ENCODE measurements at places on chromosomes 11 and 22.

DNA sequence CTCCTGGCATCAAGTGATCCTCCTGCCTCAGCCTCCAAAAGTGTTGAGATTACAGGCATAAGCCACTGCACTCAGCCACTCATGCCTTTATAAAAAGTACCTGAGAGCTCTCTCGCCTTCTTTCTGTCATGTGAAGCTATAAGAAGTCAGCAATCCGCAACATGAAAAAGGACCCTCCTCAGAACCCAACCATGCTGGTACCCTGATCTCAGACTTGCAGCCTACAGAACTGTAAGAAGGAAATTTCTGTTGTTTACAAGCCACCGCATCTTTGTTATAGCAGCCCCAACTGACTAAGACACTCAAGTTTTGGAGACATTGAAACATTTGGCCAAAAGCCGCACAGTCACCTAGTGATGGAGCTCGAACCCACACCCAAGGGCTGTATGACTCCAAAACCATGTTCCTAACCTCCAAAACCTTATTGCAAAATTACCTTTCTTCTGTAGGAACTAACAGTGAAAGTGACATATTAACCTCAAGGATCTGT is 8.9 kb downstream of the PACSIN2 start:
- no peak for DNase-seq

GRCh38 chr11:93567401-93567895 is 24.3 kb upstream of the SMCO4 start:
- DNase-seq, result peak; percentile 10

- DNase-seq, result no peak
Measured at GRCh38 chr11:61917334-61918109, at the start of gene RAB3IL1. RAB3IL1 (minus strand) TSS chr11:61917566; CDS start chr11:61917367, 199 bp downstream.

DNA sequence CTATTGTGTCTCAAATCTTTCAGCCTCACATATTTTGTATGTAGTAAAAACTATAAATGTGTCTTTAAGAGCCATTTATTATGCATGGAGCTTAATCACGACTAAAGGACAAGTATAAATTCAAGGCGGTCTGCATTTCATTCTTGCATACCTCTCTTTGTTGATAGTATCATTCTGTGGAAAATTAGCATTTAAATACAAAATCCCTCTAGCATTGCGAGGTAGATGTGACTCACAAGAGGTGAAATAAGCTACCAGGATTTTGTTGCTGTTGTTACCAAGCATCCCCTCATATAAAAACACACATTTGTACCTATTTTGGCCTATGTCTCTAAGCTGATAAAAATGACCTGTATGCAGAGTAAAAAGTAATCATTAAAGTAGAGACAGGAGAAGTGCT is 537.4 kb upstream of the LUZP2 start:
- DNase-seq, result no peak

- DNase-seq, result no peak
Measured at GRCh38 chr11:20156876-20157613, 3.2 kb downstream of the DBX1 start.

GRCh38 chr11:115545581-115546210 is 41.5 kb upstream of the CADM1 start:
- DNase-seq, result no peak

GRCh38 chr11:8838248-8838647 is 72.7 kb upstream of the AKIP1 start:
- peak; percentile 59 for DNase-seq

GRCh38 chr22:27283240-27283639 is 518.3 kb downstream of the MN1 start:
- no peak for DNase-seq

DNA sequence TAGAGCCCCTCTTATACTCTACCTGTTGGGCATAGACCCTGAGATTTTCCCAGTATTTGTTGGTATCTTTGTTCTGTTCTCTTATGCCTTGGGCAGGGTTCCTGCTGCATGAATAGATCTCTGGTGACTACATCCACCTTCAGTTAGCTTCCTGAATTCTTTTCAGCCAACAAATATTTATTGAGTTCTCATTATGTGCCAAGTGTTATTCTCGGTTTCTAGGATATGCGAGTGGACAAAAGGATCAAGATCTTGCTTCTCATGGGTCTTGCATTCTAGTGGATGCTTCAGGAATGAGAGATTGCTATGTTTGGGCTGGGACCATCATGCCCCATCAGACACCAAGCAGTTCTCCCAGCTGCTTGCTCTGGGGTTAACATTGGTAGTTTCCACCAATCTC is 340.0 kb downstream of the METTL15 start:
- DNase-seq, result peak; percentile 75
